ENCODE measurements at places on chromosomes 1 and 21.

GRCh38 chr1:18328803-18329202 is 151.9 kb upstream of the KLHDC7A start:
- DNase-seq = no peak

DNA sequence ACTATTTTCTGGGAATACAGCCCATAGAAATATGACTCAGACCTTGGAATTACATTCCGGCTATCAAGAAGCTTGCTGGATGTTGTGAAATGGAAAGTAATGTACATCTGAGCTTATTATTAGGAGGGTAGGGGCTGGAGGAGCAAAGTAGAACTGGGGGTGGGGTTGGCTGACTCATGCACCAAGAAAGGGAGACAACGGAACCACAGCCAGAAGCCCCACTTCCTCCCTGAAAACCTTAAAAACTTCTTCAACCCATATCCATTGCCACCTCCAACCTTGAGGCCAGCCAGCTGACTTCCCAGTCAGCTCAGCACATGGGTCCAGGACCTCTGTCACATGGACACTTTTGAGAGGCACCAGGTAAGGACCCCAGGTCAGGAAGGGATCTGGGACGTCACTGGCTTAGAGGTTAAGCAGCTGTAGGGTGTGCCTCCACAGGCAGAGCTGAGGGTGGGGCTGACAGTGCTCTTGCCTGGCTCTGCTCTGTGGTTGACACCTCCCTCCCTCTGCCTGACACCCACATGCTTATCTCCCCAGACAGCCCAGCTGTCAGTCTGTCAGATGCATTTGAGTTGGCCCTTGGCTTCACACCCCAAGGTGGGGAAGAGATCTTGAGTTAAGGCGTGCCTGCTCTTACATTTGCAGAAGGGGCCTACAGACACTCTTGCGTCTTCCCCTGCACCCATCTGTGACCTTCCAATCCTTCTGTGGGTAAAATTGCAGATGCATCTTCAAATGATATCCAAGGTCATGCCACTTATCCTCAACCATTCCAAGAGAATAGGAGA is 5.7 kb upstream of the ZNF683 start:
- no peak for DNase-seq

DNA sequence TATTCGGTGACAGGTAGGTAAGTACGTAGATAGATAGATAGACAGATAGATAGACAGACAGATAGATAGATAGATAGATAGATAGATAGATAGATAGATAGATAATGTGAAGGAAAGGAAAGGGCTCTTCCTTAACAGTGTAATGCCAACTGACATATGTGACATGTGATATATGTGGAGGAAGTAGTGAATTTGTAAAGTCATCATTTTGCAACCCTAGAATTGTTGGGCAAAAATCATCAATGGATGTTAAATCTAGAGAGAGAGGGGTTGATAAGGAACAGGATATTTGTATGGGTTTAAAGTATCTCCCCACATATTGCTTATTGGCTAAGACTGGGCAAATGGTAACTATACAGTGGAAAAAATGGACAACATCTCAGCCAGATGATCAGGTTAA is 166.6 kb downstream of the ROR1 start:
- DNase-seq = no peak

GRCh38 chr21:45445369-45445768 is 40.4 kb downstream of the COL18A1 start:
- no peak for DNase-seq

GRCh38 chr1:225962440-225962975 is 21.5 kb upstream of the LEFTY2 start:
- DNase-seq = no peak

- DNase-seq = no peak
Observed at GRCh38 chr1:61518670-61519400, 206.1 kb downstream of the TM2D1 start.

- no peak for DNase-seq
Observed at GRCh38 chr21:33662046-33662445, 19.7 kb downstream of the ITSN1 start.

DNA sequence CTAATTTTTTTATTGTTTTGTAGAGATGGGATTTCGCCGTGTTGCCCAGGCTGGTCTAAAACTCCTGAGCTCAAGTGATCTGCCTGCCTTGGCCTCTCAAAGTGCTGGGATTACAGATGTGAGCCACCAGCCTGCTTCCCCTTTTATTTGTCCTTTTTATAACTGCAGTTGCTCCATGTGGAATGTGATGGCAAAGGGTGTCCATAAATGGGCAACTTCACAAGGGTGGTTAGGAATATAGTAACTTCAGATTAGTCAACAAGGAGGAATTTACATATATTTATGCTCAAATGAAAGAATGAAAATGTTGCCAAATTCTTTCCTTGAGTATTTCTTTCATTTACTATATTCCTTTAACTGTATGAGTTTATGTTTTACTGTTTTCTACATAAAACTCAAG is 182.9 kb downstream of the BACH1 start:
- DNase-seq = no peak

DNA sequence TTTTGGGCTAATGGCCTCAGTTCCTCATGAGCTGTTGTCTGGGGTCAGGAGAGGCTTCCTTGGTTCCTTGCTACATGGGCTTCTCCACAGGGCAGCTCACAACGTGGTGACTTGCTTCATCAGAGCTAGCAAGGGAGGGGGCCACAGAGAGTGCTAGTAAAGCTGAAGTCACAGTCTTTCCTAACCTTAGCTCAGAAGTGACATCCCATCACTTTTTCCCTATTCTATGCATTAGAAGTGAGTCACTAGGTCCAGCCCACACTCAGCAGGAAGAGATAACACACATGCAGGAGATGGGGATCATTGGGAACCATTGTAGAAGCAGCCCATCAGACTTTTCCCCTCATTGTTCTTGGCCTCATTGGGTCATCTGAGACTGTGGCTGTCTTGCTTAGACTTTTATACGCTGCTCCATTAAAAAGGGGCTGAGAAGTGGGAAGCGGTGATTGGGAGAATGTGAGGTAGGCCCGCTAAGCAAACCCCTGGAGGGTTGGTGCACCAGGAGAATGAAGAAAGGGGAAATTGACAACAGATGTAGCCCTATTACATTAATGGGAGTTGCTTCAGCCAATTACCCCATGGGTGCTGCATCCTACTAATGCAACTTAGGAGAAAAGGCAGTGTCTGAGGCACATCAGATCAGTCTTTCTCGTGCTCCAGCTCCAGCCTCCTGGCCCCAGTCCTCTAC is 22.1 kb upstream of the IGSF21 start:
- no peak for DNase-seq

DNA sequence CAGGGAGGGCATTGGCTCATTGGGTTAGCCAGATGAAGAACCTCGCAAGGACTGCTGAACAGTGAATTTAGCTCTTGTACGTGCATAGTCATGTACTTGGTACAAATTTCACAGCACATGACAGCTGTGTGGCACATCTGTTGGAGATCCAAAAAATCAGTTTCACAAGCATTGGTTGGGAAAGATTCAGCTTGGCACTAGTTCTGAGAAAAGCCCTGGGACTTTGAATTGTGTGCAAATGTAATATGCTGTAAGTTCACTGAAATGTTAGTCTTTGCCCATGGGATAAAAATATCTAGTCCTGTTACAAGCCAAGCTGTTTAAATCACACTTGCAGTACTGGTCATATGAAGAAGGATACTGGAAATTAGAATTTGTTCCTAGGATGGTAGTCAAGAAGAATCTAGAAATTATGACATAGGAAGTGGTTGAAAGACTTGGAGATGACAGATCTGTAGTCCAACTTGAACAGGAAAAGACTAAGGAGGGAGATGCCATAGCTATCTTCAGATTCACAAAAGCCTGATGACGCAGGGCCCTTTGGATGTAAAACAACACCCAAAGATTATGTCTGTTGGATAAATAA is 19.2 kb downstream of the LAMC2 start:
- no peak for DNase-seq
